ENCODE measurements at places on chromosomes 1 and 21. TPM values are rescaled to one million over a fixed set of nuclear protein-coding genes. Genes with fewer than 3 reads are reported as not detected.

- no peak for DNase-seq
Measured at GRCh38 chr1:214018386-214019268, 30.9 kb downstream of the PROX1 start.

DNA sequence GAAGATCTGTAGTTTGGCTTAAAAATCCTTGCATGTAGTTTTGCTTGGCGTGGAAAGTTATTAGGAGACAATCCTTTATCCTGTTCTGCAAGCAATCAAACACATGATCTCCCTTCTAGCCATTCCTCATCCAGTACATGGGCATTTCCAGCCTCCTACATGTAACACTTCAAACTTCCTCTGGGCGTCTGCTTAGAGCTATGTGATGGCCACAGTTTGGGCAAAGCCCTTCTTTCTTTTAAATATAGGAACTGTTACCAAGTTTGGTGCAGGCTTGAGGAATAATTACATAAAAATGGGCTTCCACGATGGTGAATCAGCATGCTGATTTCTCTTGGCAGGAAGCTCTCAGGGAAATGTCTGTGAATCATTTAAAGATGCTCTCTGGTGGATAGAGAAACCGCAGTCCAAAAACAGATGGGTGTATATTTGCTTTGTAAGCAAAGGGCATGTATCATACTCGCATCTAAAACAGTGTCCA is 176.9 kb upstream of the FMN2 start:
- DNase-seq: no peak

C1orf115 gene
- 10.8 TPM for total RNA-seq

GRCh38 chr1:60672449-60672848 is 409.9 kb upstream of the NFIA start:
- DNase-seq: no peak

SMIM11 gene
- 8.2 TPM for total RNA-seq

Data from uterus (tissue), 4 donors.